Heart right ventricle (tissue), 16 donors: ENCODE measurements at places on chromosomes 16 and 17.
A peak's percentile ranks its signal among the peaks of the same experiment; 100 is the strongest.

DNA sequence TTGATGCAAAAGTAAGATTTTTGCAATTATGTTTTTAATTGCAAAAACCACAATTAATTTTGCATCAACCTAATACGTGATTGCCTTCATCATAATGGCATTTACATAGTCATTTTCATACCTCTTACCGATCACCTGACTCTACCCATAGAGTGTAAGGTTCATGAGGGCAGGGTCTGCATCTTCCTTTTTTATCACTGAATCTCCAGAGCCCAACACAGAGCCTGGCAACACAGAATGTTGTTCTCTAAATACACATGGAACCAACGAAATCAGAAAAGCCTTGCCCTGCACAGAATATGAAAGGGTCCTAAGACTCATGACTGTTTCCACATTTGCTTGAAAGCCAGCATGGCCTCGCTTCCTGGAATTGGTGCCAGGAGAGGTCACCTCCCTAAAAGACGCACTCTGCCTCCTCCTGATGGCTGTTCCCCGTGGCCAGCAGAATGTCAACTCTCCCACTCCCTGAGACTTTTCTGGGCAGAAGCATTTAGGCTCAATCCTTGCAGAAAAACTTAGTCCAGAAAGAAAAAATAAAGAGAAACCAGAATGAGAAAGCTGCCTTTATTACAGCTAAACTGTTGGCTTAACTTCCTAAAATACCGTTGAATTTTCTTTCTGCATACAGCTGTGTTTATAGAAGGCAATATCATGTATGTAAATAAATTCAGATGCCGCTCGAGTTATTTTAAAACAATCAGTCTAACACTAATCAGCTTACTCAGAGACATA, 327.8 kb upstream of the MAF start:
- DNase-seq, result no peak
- H3K36me3 ChIP-seq, result no peaks in the 10 kb centered on the region
- no peaks in the 10 kb centered on the region for H3K4me1 ChIP-seq
- no peaks in the 10 kb centered on the region for H3K27me3 ChIP-seq

DNA sequence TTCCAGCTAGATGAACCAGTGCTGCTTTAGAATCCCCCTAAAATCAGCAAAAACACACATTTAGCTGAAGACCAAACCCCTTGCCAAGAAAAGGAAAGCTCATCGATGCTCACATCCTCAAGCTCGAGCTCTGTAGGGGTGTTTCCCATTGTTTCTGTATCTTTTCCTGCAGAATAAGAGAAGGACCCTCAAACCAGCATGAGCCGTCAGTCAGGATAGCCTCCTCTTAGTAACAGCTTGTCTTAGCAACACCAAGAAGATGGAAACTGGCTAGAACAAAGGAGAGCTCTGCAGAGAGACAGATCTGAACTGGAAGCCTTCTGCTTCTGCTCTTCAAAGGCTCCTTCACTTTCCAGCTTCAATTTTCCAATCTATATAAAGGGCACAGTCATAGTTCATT, 32.0 kb downstream of the VAT1L start:
- H3K4me3 ChIP-seq, result no peak overlapping the region
- DNase-seq, result no peak
- H3K4me1 ChIP-seq, result no peaks in the 10 kb centered on the region
- H3K36me3 ChIP-seq, result no peaks in the 10 kb centered on the region
- no peaks in the 10 kb centered on the region for H3K27me3 ChIP-seq

GRCh38 chr16:1102921-1103635, 7.0 kb upstream of the C1QTNF8 start:
- H3K27ac ChIP-seq, result no peak overlapping the region
- peaks cover 16% of the 10 kb centered on the region for H3K4me1 ChIP-seq
- peak overlapping the region; percentile 25 for H3K4me3 ChIP-seq

- no peaks in the 10 kb centered on the region for H3K36me3 ChIP-seq
- no peak for DNase-seq
- peaks cover 13% of the 10 kb centered on the region for H3K4me1 ChIP-seq
Observed at GRCh38 chr16:87206646-87207451, 110.3 kb downstream of the C16orf95 start.

DNA sequence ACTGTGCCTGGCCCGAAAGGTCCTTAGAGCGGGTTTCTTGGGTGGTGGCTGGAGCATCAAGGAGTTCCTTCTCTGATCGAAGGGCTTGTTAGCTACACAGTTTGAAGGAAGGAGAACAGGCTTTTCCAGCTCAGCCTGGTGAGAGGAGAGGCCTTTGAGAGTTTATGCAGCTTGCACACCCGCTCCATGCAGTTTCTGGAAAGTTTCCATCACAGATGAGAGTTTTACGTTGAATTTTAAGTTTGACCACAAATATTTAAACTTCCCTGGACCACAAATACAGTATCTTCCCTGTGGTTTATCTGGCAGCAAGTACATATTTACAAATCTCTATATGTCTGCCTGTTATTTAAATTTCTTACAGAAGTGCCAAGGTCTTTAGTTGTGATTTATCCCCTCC, 56.8 kb downstream of the HIC1 start:
- no peak overlapping the region for H3K4me3 ChIP-seq
- no peak overlapping the region for H3K27ac ChIP-seq
- no peak for DNase-seq
- no peaks in the 10 kb centered on the region for H3K36me3 ChIP-seq
- H3K27me3 ChIP-seq, result no peaks in the 10 kb centered on the region
- H3K4me1 ChIP-seq, result peaks cover 9% of the 10 kb centered on the region

- no peak overlapping the region for H3K27ac ChIP-seq
- H3K36me3 ChIP-seq, result peaks cover 2% of the 10 kb centered on the region
- H3K4me3 ChIP-seq, result no peak overlapping the region
- peaks cover 58% of the 10 kb centered on the region for H3K4me1 ChIP-seq
- H3K27me3 ChIP-seq, result no peaks in the 10 kb centered on the region
- DNase-seq, result no peak
Observed at GRCh38 chr16:27239026-27239425, 29.5 kb downstream of the NSMCE1 start.

DNA sequence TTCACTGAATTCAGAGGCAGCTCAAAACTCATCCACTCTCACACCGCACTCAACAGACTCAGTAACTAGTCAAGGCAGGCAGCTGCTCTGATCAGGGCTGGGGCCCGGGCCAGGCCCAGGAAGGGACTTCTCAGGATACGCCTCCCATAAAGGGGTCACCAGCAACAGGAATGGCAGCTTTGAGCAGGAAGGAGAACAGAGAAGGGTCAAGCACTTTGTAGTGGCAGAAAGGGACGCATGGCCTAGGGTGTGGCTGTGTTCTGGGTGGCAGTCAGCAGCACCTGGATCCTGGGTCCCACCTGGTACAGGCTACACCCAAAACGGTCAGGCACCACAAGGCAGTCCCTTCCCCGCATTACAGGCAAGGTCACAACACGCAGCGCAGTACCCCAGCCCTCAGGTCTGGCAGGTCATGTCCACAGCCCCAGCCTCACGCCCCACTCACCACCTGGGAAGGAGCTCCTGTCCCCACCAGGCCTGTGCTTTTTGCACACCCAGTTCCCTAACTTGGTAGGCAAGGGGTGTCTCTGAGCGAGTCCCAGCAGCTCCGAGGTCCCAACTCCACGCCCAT, 99.7 kb downstream of the ZNF778 start:
- DNase-seq, result peak; percentile 5
- no peaks in the 10 kb centered on the region for H3K27me3 ChIP-seq
- no peak overlapping the region for H3K4me3 ChIP-seq
- peaks cover 89% of the 10 kb centered on the region for H3K4me1 ChIP-seq
- H3K27ac ChIP-seq, result peak overlapping the region; percentile 36

DNA sequence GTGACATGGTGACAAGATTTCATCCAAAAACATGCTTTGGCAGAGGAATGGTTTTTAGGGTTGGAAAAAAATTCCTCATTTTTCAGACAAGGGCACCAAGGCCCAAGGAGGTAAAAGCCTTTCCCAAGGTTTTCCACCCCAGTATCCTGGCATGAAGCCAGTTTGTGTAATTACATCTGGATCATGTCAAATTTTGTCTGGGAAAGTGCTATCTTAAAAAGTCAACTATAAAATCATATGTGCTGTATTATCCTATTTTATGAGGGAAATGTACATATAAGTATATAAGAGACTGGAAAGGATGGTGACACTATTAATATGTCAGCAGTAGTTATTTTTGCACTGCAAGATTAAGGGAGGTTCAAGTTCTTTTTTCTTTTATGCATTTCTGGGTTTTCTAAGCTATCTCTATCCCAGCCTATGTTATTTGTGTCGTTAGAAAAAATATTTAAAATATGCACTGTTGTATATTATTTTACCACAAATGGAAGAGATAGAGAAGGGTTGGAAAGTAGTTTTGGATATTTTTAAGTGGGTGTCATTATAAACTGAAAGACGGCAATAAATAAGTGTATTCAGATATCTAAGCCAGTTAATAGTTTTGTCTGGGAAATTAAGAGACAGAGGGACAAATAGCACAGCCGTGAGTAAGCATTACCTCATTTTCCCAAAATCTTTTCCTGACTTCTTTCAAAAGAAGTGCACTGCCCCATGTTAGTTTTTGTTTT, 13.5 kb upstream of the FBXO47 start:
- no peak overlapping the region for H3K4me3 ChIP-seq
- H3K27me3 ChIP-seq, result no peaks in the 10 kb centered on the region
- no peaks in the 10 kb centered on the region for H3K36me3 ChIP-seq
- no peaks in the 10 kb centered on the region for H3K4me1 ChIP-seq
- peak overlapping the region; percentile 70 for H3K27ac ChIP-seq

DNA sequence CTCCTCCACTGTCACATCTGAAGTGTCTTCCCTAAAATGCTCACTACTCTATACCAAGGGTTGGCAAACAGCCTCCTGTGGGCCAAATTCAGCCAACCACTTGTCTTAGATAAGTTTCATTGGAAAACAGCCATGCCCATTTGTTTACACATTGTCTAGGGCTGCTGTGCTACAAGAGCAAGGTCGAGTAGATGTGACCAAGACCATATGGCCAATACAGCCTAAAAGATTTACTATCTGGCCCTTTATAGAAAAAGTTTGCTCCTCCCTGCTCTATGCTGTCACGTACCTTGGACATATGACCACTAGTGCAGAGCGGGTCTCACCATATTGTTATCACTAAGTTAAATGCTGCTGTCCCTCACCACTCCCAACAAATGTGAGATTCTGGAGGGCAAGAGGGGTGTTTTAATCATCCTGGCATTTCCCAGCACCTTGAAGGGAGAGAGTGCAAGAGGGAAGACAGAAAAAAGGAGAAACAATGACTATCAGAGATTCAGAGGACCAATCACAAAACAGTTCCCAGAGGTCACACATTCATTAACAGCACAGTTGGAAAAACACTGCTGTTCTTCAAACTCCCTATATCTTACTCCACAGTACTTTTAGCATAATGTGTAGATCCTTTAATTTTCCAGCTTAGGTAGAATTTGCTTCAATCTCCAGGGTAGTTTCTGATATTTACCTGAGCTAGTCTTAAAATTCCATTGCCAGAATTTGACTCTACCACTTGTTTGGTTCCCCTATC, 13.2 kb downstream of the LSM12 start:
- H3K4me3 ChIP-seq, result no peak overlapping the region
- no peak for DNase-seq
- H3K27me3 ChIP-seq, result no peaks in the 10 kb centered on the region
- peaks cover 81% of the 10 kb centered on the region for H3K36me3 ChIP-seq

- no peaks in the 10 kb centered on the region for H3K4me1 ChIP-seq
- no peaks in the 10 kb centered on the region for H3K27me3 ChIP-seq
- no peak overlapping the region for H3K27ac ChIP-seq
- no peaks in the 10 kb centered on the region for H3K36me3 ChIP-seq
- no peak overlapping the region for H3K4me3 ChIP-seq
Observed at GRCh38 chr17:29533976-29534375, 32.9 kb downstream of the ABHD15 start.

DNA sequence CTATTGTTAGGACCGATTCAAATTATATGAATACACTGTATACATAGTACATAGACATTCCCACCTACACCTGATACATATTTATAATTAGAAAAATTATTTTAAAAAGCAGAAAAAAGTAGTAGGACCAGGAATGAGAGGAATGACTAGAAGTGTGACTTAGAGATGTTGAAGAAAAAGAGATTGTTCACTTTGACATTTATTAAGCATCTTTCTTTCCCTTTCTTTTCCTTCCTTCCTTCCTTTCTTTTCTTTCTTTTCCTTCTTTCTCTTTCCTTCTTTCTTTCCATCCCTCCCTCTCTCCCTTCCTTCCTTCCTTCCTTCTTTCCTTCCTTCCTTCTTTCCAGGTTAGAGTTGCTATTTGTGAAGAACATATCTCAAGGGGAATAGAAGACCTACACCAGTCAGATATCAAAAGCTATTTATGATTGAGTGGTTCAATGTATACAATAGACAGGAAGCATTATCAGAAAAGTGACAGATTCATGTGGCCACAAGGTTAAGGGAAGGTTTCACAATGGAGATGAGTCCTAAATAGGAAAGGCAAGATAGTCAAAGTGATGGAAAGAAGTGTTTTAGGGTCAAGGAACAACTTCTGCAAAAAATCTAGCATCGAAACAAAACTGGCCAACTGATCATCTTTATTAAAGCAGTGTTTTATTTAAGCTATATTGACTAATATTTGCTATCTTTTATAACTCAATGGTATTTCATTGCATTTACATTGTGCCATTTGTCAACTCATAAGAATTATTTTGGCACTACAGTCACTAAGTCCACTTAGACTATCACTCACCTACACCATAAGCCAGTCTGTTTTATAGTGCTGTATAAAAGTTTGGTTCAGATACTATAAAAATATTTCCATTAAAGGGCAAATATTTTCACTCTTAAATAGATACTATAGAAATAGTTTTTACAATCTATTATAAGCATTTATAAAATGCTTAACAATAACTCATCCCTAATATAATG, 54.1 kb upstream of the NACA2 start:
- no peak for DNase-seq
- no peaks in the 10 kb centered on the region for H3K36me3 ChIP-seq
- no peak overlapping the region for H3K4me3 ChIP-seq
- H3K27ac ChIP-seq, result no peak overlapping the region
- H3K27me3 ChIP-seq, result no peaks in the 10 kb centered on the region
- H3K4me1 ChIP-seq, result no peaks in the 10 kb centered on the region

DNA sequence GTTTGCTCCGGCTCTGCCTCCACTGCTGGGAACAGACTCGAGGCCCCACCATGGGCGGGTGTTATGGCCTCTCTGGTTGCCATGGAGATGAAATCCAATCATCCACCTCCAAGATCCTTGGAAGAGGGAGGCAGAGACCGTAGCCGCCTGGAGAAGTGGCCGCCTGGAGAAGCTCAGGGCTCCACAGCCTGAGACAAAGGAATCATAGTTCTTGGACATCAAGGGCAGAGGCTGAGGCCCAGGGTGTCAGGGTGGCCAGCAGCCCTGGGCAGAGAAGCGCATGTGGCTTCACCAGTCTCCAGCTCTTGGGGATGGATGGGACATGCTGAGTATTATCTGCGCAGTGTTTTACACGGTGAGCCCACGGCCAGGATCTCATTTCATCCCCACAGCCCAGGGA, 36.2 kb downstream of the ABR start:
- no peaks in the 10 kb centered on the region for H3K27me3 ChIP-seq
- peaks cover 7% of the 10 kb centered on the region for H3K36me3 ChIP-seq
- no peaks in the 10 kb centered on the region for H3K4me1 ChIP-seq
- H3K27ac ChIP-seq, result no peak overlapping the region
- no peak for DNase-seq

GRCh38 chr17:80796430-80796861, 195.2 kb upstream of the CHMP6 start:
- DNase-seq, result no peak
- H3K4me1 ChIP-seq, result peaks cover 18% of the 10 kb centered on the region
- no peak overlapping the region for H3K27ac ChIP-seq

GRCh38 chr16:58481226-58481869, 18.6 kb upstream of the NDRG4 start:
- no peak for DNase-seq
- no peak overlapping the region for H3K4me3 ChIP-seq
- H3K27ac ChIP-seq, result no peak overlapping the region
- no peaks in the 10 kb centered on the region for H3K27me3 ChIP-seq
- H3K4me1 ChIP-seq, result peaks cover 90% of the 10 kb centered on the region

- no peaks in the 10 kb centered on the region for H3K36me3 ChIP-seq
- H3K27ac ChIP-seq, result no peak overlapping the region
- H3K4me3 ChIP-seq, result no peak overlapping the region
- peaks cover 4% of the 10 kb centered on the region for H3K27me3 ChIP-seq
- H3K4me1 ChIP-seq, result no peaks in the 10 kb centered on the region
Observed at GRCh38 chr16:81415751-81416150, 28.9 kb upstream of the CMIP start.
